ENCODE measurements at places on chromosomes 13 and 19.

DNA sequence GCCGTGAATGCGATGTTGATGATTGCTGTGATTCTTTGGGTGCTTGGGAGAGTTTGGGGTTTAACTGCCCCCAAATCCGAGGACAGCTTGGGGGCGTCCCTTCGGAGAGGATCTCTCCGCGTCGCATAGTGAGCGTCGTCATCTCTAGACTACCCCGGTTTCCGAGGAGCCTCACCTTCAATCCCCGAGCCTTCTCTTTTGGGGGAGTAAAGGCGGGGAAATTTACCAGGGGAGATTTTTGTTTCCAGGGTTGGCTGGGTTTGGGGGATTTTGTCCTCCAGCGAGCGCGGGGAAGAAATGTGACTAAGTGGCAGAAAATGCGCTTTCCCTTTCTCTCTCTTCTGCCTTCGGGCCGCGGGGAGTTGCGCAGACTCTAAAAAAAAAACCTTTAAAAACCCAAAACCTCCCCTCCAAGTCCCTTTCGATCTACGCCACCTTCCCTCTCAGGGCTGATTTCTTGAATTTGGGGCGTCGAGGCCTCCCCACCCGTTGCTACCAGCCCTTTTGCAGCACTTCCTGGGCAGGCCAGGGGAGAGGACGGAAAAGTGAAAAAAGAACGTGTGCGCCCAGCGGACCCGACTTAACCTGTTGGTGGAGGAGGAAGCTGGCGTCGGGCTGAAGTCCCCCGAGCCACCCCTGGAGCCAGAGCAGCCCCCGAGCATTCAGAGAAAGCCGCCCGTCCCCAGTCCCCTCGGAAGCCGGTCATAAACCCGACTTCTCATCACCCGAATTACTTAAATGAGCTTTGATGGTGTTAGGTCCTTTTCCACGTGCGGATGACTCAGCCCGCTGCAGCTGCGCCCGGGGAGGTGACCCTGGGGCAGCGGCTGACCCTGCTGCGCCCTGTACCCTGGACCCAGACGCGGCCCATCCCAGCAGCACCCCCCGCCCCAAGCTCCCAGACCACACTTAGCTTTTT is 17.7 kb downstream of the NFIX start:
- no peak for DNase-seq

GRCh38 chr19:3655402-3656072 is 28.9 kb upstream of the CACTIN start:
- no peak for DNase-seq

- no peak for DNase-seq
Measured at GRCh38 chr19:5339198-5339949, 1.2 kb downstream of the PTPRS start.

DNA sequence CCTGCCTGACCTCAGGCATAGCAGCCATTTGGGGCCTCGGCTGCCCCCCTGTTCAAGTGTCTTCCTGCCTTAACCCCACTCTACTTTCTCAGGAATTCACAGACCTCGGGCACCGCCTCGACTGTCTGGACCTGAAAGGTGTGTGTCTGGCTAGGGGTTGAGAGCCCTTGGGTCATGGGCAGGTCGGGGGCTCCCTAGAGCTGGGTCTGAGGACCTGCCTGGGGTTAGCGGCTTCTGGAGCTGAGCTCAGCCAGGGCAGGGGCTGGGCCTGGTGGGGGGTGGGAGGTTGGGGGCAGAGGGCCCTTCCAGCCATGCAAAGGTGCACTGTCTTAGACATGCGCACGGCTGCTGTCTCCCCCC is 20.7 kb downstream of the NKPD1 start:
- DNase-seq: no peak

GRCh38 chr13:60182907-60183306 is 19.2 kb upstream of the DIAPH3 start:
- no peak for DNase-seq

DNA sequence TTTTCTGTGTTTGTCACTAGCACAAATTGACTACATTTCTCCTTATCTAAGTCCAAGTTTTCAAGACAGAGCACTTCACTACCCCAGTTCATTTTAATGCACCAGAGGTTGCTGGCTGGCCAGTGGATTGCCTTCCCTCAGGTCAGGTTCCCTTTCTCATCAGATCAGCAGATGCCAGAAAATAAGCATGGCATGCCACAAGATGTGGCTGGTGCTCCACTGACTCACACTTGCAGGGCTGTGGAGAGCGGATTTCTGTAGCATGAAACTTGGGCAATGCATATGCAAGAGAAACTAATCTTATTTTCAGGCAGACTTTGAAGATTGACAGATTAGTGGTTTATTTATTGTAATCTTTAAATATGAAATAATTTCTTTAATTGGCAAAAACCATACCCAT is 79.5 kb downstream of the RUBCNL start:
- DNase-seq: no peak

DNA sequence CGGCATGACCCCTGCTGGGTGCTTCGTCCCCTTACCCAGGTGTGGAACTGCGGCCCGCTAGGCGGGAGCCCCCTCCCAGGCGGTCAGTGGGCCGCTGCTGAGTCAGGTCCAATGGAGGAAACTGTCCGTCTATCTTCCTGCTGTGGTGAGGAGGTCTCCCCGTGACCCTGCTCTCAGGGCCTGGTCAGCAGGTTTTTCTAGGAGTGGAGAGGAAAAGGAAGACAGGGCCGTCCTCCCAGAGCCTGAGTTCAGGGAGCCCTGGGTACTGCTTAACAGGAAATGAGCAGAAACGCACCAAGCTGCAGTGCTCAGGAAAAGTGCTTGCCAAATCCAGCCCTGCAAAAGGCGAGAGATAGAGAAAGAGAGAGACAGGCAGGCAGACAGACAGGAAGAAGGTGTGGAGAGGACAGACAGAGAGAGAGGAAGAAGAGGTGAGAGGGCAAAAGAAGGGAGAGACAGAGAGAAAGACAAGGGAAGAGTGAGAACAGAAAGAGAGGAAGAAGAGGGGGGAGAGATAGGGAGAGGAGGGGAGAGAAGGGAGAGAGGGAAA is 10.3 kb downstream of the SH3GL1 start:
- no peak for DNase-seq
